Stimulated activated CD4-positive, alpha-beta T cell treated with anti-CD3 and anti-CD28 coated beads, Interleukin-1b, Interleukin-23, amount 100 ng/mL, for 1 hour (primary cell): ENCODE measurements at places on chromosomes 6 and 20.

GRCh38 chr20:57835074-57835452 is 125.2 kb upstream of the PMEPA1 start:
- no peak for DNase-seq

DNA sequence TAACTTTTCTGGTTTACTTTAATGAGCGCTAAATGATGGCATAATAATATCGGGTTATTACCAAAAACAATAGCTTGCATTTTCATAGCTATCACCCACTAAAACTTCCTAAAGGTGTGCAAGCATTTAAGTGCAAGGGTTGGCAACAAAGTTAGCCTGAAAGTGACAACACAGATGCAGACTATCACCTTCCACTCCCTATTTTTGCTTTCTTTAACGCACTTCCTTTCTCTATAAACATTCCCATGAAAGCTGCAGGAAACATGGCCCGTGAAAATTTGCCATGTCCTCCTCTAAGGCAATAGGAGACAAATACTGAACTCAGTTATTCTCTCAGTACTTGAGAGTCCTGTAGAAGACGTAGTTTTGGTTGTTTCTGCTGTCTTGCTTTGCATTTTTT is 2.7 kb downstream of the MYCT1 start:
- DNase-seq: no peak

DNA sequence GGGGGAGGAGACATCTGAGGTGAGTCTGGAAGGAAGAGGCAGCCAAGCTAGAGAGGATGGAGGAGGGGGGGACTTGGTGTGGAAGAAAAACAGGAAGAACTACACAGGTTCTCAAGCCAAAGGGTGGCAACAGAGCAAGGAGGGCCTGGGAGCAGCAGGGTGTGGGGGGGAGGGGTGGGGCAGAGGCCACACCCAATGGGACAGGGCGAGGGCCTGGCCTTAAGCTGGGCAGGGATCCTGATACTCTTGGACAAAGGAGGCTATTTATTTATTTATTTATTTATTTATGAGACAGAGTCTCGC is 359.0 kb downstream of the ZFAND3 start:
- DNase-seq: no peak

- no peak for DNase-seq
Measured at GRCh38 chr6:6793388-6794250, 205.1 kb downstream of the LY86 start.

DNA sequence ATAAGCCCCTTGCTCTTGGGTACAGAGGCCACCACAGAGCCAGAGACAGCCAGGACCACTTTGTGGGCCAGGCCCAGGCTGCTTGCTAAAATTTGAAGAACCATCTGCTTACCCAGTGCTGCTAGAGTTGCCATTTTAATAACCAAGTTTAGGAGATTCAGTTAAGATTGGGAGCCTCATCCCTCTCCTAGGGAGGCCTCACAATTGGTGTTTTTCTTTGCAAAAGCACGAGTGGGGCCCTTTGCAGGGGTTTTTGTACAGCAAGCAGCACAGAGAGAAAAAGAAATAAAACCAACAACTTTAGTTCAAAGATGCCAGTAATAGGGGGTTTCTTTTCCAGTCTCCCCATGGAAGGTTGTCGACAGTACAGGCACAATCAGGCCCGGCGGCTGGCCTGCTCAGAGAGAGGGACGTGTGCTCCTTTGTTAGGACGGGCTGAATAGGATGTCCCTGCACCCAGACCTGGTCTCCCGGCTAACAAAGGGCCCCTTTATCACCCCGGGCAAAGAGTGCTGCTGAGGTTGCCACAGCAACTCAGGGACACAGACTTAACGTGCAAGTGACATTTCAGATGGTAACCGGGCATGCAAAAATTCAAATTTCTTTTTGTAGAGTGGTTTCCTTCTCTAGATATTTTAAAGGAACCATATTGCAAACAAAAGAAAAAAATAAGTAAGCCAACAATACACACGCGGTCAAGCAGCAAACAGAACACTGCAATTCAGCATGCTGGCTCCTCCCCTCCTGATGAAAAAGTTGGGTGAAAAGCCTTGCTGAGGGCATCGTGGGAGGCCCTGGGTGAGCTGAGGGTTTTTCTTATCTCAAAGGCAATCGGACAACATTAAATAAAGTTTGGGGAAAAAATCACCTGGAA is 10.5 kb upstream of the TOX2 start:
- DNase-seq: no peak
